ENCODE measurements at places on chromosomes 5 and 9. TPM values are rescaled to one million over a fixed set of nuclear protein-coding genes. Genes with fewer than 3 reads are reported as not detected.

Gene EPB41L4A
- total RNA-seq, result 47.1 TPM

Gene INPP5E
- 13.5 TPM for total RNA-seq

Gene NOXA1
- total RNA-seq, result 0.29 TPM

Gene PTAR1
- 35.4 TPM for total RNA-seq

Gene FYB1
- total RNA-seq, result 2.9 TPM

Gene ST8SIA4
- 15.5 TPM for total RNA-seq

Gene ELAVL2
- total RNA-seq, result 0.15 TPM

Gene CAPSL
- total RNA-seq, result 1.5 TPM

Gene NMUR2
- not detected for total RNA-seq

Gene FBP1
- 2.6 TPM for total RNA-seq

Gene FUT7
- total RNA-seq, result not detected

Gene CCNI2
- not detected for total RNA-seq

Gene SPATA31D4
- not detected for total RNA-seq

Gene PCDH12
- 2.9 TPM for total RNA-seq

Gene UBLCP1
- 23.5 TPM for total RNA-seq

Gene LHX3
- not detected for total RNA-seq

Gene FAM151B
- total RNA-seq, result 0.26 TPM

Gene FOXD4
- not detected for total RNA-seq

Measured in uterus (tissue), 4 donors.